CD4-positive, alpha-beta T cell treated with Interleukin-12 subunit alpha and Interleukin-12 subunit beta, for 1 hour (primary cell): ENCODE measurements at places on chromosomes 7 and 10.

DNA sequence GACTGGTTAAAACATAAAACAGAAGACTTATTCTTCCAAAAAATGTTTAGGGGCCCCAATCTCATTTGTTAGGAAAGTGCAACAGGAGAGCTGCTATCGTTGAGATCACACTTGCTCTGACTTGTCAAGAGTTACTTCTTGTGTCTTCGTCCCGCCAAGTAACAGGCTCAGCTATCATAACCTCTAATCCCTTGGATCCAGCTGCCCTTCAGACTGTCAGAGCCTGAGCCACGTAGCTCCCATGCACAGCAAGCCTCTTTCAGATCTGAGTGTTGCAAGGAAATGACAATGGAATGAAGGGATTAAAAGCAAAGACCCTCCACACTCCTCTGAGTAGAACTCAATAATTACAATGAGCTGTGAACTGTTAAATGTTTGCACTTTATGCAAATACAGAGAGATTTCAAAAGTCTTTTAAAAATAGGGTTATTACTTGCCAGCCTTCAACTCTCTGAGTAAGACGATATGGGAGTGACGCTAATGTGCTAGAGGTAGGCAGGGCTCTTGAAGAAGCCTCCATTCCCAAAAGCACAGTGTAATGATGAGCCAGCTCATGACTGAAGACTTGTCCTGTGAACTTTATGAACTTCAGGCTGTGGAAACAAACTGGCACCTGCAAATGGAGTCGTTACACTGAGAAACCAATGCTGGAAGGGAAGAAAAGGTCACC lies 28.4 kb upstream of the CDK13 start:
- DNase-seq = no peak

GRCh38 chr10:61481597-61481996 lies 28.4 kb upstream of the TMEM26 start:
- no peak for DNase-seq

DNA sequence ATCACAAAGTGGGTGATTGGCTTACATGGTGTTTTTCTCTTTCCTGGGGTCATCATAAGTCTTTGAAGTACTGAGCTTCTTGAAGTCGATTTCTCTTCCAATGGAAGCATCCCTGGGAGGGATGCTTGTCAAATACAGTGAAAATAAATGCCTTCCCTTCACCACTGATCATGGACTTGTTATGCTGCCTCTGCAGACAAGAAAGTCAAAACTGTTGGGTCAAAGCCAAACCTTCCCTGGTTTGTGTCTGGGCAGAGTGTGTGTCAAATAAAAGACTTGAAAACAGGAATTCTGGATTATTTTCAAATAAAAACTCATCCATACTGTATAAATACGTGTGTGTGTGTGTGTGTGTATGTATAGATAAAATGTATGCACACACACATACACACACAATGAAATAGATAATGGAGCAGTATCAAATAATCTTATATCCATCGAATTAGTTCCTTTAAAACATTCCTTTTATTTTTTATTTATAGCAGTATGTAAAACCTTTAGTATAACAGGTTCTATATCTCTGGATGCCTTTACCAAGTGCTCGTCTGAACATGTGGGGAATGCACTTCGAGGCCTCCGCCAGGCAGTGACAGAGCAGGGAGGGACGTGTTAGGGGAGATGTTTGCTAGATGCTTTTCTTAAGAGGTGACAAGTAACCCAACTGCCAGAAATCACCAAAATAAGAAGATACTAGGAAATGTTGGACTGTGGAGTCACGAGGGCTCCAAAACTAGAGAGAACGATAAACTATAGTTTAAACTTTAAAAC lies 27.2 kb upstream of the WNT16 start:
- DNase-seq = no peak

GRCh38 chr7:29332042-29332811 lies 137.7 kb downstream of the CHN2 start:
- DNase-seq = no peak

GRCh38 chr7:102912742-102913141 lies at the start of gene LRRC17:
Gene LRRC17, plus strand, starts transcription at chr7:102913000. Its CDS starts 20,914 bp downstream, at chr7:102933914.
- DNase-seq = no peak

- no peak for DNase-seq
These were observed 164.2 kb upstream of the EEPD1 start for GRCh38 chr7:35988818-35989217.

DNA sequence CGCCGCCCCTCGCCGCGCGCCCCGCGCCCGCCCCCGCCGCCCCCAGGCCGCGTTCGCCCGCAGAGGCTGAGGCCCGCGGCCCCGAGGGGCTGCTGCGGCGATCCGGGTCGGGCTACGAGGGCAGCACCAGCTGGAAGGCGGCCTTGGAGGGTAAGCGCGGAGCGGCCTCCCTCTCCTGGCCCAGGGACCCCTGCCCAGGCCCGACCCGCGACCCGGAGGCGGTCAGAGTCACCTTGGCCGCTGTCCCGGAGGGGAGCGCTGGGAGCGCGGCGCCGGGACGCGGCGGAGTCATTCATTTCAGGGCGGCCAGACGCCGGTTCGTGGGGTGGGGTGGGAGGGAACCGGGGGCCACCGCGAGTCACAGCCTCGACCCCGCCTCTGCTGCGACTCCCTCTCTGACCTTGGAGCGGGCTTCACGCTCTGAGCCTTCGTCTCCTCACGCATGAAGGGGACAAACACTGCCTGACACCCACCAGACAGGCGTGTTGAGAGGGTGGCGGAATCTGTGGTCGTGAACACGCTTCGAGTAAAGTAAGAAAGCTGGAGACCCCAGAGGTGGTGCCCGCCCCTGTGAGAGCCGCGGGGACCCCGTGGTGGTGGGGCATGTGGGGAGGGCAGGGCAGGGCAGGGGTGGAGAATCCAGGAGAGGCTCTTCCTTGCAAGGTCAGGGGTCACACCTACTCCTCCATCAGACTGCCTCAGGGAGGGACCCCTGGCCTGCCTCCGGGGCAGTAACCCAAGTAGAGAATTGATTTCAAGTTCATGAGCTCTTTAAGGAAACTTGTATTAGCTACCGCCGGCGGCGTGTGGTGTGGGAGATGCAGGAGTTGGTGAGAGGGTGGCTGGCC lies 707 bp downstream of the CLEC2L start:
- no peak for DNase-seq

DNA sequence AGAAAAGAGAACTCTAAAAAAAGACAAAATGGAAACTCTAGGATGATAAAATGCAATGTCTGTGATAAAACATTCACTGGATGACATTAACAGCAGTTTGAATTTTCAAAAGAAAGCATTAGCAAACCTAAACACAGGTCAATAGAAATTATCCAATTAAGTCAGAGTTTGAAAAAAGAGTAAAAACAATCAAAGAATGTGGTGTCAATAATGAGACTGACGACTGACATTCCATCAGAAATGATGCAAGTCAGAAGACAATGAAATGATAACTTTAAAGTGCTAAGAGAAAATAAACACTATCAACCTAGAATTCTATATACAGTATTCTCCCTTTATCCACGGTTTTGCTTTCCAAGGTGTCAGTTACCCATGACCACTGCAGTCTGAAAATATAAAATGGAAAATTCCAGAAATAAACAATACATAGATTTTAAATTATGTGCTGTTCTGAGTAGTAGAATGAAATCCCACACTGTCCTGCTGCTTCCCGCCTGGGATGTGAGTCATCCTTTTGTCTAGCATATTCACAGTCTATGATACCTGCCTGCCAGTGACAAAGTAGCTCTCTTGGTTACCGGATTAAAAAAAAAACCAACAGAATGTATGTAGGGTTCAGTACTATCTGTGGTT lies 38.3 kb upstream of the SFMBT2 start:
- no peak for DNase-seq

DNA sequence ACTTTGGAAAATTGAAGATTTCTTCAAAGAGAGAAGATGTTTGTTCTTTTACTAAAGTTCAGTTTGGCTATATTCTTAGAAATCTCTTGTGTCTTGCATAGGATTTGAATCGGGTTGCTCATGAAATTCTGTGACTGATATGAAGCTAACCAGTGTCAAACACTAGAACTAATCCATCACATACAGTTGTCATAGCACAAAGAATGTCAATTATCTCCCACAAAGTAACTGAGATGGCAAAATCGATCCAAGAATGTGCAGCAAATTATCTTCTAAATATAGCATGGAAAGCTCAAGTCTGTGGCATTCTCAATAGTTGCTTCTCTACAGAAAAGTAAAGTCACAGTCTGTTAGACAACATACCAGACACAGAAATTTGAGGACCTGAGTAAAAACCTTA lies 768.1 kb upstream of the LRRN3 start:
- DNase-seq = no peak

GRCh38 chr10:124340033-124340760 lies 78.5 kb downstream of the OAT start:
- no peak for DNase-seq

- DNase-seq = no peak
These were observed 249.9 kb upstream of the PLXNA4 start for GRCh38 chr7:132825932-132826835.

- no peak for DNase-seq
These were observed 1.6 kb upstream of the HILPDA start for GRCh38 chr7:128453836-128454804.

DNA sequence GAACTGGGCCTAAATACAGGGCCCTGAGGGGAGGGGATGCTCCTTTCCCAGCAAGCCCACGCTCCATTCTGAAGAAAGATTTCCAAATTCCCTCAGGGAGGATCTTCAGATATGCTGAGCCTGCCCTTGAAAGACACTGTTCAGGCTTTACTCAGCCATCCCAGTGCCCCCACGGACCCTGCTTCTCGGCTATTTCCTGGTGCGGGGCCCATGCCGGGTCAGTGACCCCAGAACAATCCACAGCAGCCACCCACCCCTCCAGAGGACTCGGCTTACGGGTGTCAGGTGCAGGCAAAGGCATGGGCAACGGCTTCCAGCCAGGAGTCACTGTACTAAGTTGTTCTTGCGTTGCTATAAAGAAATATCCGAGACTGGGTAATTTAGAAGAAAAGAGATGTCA lies 137.1 kb downstream of the OAT start:
- no peak for DNase-seq

GRCh38 chr7:158395780-158396278 lies 191.8 kb downstream of the PTPRN2 start:
- DNase-seq = no peak

DNA sequence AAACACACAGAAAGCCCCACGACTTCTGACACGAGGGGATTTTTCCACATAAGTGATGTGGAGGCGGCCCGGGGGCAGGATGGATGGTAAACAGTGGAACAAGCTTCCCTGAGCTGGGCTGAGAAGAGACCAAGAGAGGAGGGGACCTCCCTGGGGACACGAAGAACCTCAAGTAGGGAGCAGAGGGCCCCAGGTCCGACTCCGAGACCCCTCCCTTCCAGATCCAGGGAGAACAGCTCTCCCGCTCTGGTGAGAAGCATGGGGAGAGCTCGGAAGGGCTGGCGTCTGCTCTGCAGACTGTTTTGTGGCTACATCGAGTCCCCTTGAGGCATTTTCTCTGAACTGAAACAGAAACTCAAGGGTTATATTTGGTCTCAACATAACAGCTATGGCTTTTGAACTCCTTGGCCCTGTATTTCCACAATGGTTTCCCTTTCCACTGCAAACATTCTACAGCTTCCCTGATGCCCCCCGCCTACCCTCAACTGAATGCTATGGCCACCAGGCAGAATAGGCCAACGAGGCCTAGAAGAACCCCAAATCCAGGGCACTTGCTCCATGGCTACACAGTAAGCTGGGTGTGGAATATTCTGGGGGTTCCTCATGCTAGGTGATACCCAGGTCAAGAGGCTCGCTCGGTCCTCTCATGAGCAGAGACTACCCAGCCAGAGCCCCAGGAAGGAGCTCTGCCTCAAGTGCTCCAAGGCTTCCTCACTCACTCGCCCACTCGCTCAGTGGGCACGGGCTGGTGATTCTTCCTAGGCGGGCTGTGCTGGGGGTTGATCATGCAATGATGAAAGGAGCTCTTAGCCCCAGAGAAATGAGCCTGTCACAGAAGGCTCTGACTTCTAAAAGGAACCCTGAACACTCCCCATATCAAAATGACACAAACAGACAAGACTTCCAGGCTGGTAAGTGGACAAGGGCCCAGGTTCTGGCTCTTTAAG lies 47.5 kb downstream of the FAM53B start:
- peak; percentile 62 for DNase-seq

DNA sequence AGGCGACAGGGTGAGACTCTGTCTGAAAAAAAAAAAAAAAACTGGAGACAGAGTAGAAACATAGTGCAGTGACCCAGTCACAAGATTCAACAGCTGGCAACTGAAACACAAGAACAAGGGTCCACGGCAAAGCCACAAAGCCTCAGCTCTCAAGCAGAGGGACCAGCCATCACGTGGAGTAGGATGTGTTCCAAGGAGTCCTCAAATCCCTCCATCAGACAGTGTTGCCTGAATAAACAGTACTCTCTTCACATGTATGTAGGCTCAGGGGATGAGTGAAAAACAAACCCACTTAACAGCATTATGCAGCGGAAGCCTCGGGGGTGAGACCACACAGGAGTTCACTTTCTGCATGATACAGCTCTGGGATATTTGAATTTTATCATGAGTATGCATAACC lies 62.0 kb downstream of the SLIT1 start:
- no peak for DNase-seq

- no peak for DNase-seq
These were observed 276.7 kb downstream of the PARD3 start for GRCh38 chr10:34538281-34538829.

- no peak for DNase-seq
These were observed 1.6 kb downstream of the SAMD9L start for GRCh38 chr7:93146472-93147141.

- DNase-seq = peak; percentile 58
These were observed 12.9 kb upstream of the DENND2A start for GRCh38 chr7:140653319-140654108.

DNA sequence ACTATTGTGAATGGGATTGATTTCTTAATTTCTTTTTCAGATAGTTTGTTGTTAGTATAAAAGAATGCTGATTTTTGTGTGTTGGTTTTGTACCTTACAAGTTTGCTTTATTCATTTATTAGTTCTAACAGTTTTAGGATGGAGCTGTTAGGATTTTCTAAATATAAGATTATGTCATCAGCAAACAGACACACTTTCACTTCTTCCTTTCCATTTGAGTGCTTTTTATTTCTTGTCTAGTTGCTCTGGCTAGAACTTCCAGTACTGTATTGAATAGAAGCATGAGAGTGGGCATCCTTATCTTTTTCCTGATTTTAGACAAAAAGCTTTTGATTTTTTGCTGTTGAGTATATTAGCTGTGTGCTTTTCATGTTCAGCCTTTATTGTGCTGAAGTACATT lies 81.5 kb downstream of the DNAH11 start:
- DNase-seq = no peak

DNA sequence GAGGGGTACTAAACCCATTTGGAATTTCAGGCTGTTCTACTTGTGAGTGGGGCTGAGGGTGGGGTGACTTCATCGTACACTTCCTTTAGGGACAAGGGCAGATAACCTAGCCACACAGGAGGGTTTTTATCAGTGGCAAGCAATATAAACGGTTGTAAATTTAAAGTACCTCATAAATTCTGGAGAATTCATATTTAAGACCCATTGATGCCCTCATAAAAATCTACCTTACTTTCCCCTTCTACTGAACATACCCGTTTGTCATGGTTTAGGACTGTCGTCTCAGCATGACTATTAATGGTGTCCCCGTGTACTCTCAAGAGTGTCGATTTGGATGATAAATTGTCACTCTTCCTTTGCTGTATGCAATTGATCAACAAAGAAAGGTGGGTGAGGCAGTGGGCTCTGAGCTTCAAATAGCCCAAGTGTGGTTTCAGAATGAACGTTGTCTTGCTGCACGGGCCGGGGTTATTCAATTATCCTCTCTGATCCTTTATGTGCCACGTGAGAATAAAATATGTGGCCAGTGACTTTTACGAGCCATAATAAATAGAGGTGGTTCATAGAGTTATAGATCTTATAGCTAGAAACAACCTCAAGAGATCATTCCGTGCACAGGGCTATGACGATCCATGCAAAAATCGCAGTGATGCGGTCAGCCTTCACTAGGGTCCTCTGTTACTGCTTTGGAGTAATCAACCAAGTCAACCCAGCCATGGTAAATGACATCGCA lies 82.2 kb downstream of the FAM107B start:
- DNase-seq = no peak
